NCI-H69 (cell line): ENCODE measurements at places on chromosomes 5 and 9.

DNA sequence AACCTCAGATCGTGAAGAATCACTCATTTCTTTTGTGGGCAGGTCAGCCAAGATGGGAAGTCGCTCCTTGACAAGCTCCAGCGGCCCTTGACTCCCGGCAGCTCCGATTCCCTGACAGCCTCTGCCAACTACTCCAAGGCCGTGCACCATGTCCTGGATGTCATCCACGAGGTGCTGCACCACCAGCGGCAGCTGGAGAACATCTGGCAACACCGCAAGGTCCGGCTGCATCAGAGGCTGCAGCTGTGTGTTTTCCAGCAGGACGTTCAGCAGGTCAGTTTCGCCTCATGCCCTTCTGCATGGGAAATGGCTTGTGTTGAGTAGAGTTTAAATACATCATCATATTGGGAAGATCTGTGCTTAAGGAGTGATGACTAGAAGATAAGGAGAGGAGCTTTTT is 173.3 kb downstream of the TRIO start:
- DNase-seq, result no peak

- DNase-seq, result peak; percentile 32
These were observed 916 bp downstream of the TOR1A start for GRCh38 chr9:129822898-129823541.

GRCh38 chr5:18526792-18527405 is 892.6 kb downstream of the TAF11L14 start:
- peak; percentile 21 for DNase-seq

DNA sequence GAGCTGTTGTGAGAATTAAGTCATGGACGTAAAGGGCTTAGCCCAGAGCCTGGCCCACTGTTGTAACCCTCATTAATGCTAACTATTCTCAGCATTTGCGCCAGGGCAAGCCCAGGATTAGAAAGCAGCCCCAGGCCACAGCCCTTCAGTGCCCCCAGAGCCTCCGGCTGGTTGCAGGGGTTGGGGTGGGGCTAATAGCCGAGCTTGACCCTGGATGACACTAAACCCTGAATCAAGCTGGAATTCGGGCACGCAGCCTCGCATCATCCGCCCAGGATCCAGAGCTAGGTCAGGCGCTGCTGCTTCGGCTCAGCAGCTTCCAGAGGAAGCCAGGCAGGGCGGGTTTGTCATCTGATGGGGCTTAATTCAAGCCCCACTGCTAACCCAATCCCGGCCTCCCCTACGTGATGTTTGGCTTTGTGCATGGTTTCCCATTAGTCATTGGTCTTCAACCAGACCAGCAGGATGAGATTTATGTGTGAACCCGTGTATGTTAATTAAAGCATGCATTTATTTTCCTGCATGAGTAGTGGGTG is 1.2 kb upstream of the MEGF9 start:
- DNase-seq, result peak; percentile 82

GRCh38 chr5:154238776-154239481 is 48.4 kb downstream of the GALNT10 start:
- DNase-seq, result no peak

GRCh38 chr5:14396066-14396465 is 185.5 kb upstream of the OTULINL start:
- no peak for DNase-seq

DNA sequence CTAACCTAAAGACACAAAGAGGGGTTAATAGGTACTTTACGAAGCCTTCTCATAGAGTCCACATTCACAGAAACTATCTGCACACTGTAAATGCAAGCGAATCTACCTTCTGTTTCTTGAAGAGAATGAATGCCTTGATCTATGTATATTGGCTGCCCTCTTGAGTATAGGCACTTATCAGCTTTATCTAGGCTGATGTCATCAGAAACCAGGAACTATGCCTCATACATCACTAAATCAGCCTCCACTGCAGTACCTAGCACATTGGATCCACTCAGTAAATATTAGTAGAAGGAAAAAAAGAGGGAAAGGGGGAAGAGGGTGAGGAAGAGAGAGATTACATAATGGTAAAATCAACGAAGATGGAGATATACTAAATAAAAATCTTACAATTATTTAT is 477.1 kb downstream of the CAAP1 start:
- peak; percentile 14 for DNase-seq

- no peak for DNase-seq
These were observed 110.3 kb upstream of the PTCH1 start for GRCh38 chr9:95626885-95627558.

DNA sequence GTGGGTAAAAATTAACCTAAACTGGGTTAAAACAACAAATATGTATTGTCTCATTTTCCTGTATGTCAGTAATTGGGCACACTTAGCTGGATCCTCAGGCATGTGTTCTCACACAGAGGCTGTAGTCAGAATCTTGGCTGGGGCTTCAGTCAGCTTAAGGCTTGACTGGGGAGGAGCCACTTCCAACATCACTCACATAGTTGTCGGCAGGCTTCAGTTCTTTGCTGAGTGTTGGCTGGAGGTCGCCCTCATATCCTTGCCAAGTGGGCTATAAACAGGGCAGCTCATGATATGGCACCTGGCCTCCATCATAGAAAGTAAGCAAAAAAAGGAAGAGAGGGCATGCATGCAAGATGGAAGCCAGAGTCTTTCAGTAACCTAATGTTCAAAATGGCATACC is 173.0 kb downstream of the GIN1 start:
- no peak for DNase-seq

GRCh38 chr5:151151793-151152192 is 5.8 kb downstream of the ANXA6 start:
- DNase-seq, result no peak

DNA sequence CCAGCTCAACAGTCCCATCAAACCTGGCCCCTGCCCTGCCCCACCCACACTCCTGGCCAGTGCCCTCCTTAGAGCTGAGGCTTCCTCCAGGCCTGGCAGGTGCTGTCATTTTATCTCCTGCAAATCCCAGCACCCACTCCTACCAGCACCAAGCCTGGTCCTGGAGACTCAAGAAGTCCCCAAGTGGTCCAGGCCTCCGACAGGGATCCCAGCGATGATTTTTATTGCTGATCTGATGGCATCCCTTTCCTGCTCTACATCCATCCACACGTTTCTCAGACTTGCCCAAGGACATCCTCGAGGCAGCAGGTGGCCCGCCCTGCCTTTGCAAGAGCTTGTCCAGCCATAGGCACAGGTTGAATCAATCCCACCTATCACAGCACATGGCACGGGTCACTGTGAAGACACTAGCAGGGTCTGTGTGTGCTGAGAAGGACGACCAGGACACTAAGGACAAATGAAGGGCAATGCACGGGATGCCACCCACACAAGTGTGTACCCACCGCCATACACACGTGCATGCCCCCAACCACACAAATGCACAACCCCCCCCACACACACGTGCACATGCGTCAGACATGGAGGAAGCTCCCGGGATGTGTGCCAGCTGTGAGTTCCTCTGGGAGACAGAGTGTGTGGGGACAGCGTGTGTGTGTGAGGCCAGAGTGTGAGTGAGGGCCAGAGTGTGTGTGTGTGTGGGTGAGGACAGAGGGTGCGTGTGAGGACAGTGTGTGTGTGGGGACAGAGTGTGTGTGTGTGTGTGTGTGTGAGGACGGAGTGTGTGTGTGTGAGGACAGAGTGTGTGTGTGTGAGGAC is 62.4 kb upstream of the UBAC1 start:
- no peak for DNase-seq

DNA sequence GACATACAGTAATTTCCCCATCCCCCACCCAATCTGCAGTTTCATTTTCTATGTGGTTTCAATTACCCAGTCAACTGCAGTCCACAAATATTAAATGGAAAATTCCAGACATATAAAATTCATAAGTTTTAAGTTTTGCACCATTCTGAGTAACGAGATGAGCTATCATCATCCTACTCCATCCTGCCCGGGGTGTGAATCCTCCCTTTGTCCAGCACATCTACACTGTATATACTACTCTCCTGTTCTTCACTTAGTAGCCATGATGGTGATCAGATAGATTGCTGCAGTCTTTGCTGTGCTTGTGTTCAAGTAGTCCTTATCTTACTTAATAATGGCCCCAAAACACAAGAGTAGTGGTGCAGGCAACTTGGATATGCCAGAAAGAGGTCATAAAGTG is 11.3 kb downstream of the OXCT1 start:
- DNase-seq, result no peak

- DNase-seq, result no peak
These were observed 17.4 kb downstream of the CNTFR start for GRCh38 chr9:34572092-34572491.

DNA sequence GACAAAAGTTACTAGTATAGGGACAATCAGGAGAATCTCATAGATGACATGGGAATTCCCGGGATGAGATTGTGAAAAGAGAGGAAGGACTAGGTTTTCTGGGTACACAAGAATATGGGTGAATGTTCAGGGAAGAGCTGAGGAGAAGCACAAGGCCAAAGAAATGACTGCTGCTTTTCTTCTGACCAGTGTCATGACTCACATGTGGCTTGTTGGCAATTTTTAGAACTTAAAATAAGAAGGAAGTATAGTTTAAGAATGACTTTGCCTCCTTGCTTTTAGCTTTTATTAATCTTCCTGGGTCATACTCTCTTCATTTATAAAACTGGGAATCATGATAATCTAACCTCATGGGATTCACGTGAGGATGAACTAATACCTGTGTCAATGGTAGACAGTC is 652.4 kb upstream of the MEF2C start:
- DNase-seq, result no peak

- no peak for DNase-seq
These were observed 59.5 kb downstream of the ERMP1 start for GRCh38 chr9:5773324-5773999.

DNA sequence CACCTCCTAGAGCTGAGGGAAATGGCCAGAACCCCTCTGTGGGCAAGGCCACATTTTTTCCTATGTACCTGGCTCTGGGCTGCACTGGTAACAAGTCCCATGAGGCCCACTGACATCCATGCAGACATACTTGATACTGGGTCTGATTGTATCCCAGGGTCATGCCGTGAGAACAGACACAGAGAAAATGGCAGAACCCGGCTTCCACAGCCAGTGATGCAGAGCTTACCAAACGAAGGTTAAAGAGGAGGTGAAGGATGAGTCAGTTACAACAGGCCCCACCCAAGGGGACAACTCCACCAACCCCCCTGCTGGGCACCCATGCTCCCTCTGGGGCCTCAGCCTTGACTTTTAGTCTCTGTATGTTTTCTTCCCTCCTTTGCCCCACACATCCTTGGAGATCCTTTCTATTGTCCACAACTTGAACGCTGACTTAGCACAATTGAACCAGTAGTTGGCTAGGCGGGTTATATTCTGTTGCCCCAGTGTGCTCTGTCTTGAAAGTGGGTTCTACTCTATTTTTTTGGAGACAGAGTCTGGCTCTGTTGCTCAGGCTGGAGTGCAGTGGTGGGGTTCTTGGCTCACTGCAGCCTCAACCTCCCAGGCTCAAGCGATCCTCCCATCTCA is 93.5 kb downstream of the DAP start:
- no peak for DNase-seq

GRCh38 chr5:174082286-174082685 is 36.8 kb downstream of the NSG2 start:
- peak; percentile 82 for DNase-seq

- peak; percentile 64 for DNase-seq
These were observed 49.9 kb downstream of the USP20 start for GRCh38 chr9:129885018-129885669.

GRCh38 chr5:111158105-111158744 is 66.0 kb upstream of the CAMK4 start:
- DNase-seq, result peak; percentile 88

- DNase-seq, result no peak
These were observed 106.8 kb upstream of the PTGER4 start for GRCh38 chr5:40572937-40573336.

DNA sequence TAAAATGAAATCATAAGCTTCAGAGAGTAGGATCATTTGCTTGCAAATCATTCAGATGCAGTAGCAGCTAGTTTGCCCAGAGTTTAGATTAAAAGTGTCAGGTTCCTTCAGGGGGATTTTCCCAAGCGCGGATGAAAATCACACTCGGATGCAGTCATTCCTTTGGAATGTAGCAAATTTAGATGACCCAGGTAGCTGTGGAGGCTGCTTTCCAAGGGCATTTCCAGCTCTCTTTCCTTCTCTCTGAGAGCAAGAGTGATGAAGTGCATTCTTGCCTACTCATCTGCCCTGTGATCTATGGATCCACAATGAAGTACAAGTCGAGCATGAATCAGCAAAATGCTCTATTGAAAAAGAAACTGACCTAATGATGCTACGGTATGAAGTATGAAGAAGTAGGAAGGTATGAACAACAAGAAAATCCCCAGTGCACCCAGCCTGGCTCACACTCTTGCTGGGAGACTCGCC is 200.2 kb downstream of the PLK2 start:
- DNase-seq, result no peak

- no peak for DNase-seq
These were observed 333.5 kb downstream of the CHSY3 start for GRCh38 chr5:130237721-130238120.

DNA sequence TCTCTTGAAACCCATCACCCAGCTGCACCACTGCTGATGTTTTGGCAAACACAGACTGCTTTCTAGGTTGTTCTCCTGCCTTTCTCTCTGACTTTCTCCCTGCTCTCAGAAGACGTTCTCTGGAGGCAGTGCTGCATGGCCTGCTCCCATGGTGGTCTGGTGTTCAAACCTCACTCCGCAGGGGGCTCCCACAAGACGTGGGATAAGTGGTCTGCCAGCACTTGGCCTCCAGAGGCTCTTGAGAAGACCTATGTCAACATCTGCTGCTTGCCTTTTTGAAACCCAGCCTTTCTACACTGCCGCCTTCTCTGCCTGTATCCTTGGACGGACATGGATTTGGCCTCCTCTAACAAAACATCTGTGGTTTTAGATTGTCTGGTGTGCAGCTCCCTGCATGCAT is 16.6 kb downstream of the USP20 start:
- no peak for DNase-seq

GRCh38 chr9:94289691-94290090 is 30.6 kb downstream of the ZNF169 start:
- no peak for DNase-seq

- no peak for DNase-seq
These were observed 92.2 kb upstream of the SARDH start for GRCh38 chr9:133830310-133830709.

DNA sequence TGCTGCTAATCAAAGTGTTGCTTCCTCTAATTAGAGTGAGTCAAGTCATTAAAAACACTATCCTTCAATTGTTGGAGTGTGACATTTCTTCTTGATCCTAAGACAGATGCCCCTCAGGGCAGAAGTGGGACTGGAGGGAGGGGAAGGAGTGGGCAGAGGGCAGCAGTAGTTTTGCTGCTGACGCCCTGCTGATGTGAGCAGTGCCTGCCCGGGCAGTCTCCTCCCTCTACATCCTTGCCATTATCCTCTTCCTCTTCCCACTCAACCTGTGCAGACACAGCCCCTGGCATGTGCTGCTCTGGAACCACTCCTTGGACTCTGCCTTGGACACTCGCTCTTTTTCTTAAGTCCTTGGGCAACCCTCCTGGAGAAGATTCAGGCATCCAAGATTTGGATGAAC is 232.5 kb downstream of the HSPA4 start:
- peak; percentile 65 for DNase-seq
